ENCODE measurements at places on chromosomes 12 and 14. TPM values are rescaled to one million over a fixed set of nuclear protein-coding genes. Genes with fewer than 3 reads are reported as not detected.

Gene RD3L
- total RNA-seq: not detected

Gene EIF2S3B
- 1.2 TPM for total RNA-seq

Gene SERPINA10
- total RNA-seq: not detected

Gene P3H3
- total RNA-seq: 2.5 TPM

Gene ACOT6
- total RNA-seq: not detected

DNA sequence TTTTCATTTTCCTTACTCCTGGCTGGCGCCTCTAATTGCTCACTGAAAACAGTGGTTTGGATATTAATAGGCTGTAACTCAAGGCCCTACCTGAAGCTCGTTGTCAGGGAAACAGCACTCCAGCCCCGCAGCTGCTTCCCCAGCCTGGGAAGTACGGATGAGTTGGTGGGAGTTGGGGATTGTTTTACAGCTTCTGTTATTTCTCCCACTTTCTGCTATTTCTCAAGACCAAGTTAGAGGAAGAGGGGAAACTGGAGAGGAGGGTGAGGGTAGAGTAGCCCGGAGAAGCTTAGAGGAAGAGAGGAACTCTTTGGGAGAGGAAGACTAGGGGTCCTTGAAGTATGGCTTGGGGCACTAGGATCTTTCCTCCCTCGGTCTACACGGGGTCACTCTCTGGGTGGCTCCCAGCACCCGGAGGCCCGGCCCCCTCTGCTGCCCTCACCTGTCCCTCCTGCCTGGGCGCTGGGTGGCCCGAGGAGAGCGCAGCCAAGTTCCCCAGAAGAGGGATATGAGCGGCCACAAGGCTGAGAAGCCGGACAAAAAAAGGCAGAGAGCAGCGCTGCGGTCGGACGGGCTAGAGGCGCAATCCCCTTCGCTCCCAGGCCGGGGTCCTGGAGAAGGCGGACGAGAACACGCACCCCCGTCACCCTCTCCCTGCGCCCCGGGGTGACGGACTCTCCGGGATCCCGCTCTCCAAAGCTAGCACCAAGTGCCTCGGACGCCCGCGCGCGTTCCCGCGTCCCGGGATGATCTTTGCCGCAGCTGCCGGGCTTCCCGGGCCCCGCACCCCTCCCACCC lies 671 bp downstream of the SPTB start:
- no peak overlapping the region for H3K27ac ChIP-seq
- H3K36me3 ChIP-seq: no peaks in the 10 kb centered on the region
- H3K4me1 ChIP-seq: peaks cover 17% of the 10 kb centered on the region
- no peak for DNase-seq
- H3K27me3 ChIP-seq: peaks cover 26% of the 10 kb centered on the region

GRCh38 chr12:111841236-111841749 lies 735 bp upstream of the MAPKAPK5 start:
- no peak for DNase-seq
- H3K27ac ChIP-seq: peak overlapping the region; percentile 84
- H3K4me3 ChIP-seq: peak overlapping the region; percentile 100

GRCh38 chr12:99901181-99901580 lies 83.6 kb downstream of the ANKS1B start:
- no peaks in the 10 kb centered on the region for H3K4me1 ChIP-seq
- no peak overlapping the region for H3K27ac ChIP-seq
- H3K4me3 ChIP-seq: no peak overlapping the region
- no peaks in the 10 kb centered on the region for H3K36me3 ChIP-seq

- no peaks in the 10 kb centered on the region for H3K27me3 ChIP-seq
- peaks cover 36% of the 10 kb centered on the region for H3K4me1 ChIP-seq
- DNase-seq: no peak
- H3K27ac ChIP-seq: no peak overlapping the region
- H3K4me3 ChIP-seq: no peak overlapping the region
These were observed 8.7 kb upstream of the SELPLG start for GRCh38 chr12:108642269-108642870.

- H3K4me3 ChIP-seq: no peak overlapping the region
- H3K27ac ChIP-seq: no peak overlapping the region
- H3K27me3 ChIP-seq: no peaks in the 10 kb centered on the region
These were observed 19.2 kb upstream of the EMP1 start for GRCh38 chr12:13177373-13177772.

DNA sequence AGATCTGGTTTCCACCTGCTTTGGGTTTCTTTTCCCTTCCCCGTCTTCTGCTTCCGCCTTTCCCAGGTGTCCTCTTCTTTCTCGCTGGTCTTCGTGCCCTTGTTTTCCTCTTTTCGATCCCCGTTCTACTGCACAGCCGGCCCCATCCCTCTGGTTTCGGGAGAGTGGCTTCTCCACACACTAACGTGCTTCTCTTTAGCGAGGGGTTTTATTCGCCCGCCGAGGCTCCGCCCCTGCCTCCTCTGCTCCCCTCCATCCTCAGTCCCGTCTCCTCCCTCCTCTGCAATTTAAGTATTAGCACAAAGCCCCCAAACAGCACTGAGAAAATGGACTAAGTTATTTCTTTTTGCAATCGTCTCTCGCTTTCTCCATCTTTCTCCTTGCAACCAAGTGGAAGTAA lies at the start of gene SLC7A8:
SLC7A8 (minus strand) TSS at position 182 of the 400 bp plus-strand sequence. CDS start 746 bp downstream, outside the sequence.
- H3K36me3 ChIP-seq: no peaks in the 10 kb centered on the region
- peaks cover 19% of the 10 kb centered on the region for H3K27me3 ChIP-seq
- peak; percentile 50 for DNase-seq
- H3K27ac ChIP-seq: no peak within 1 kb of the TSS

- DNase-seq: no peak
- no peaks in the 10 kb centered on the region for H3K4me1 ChIP-seq
- H3K27ac ChIP-seq: no peak overlapping the region
- no peaks in the 10 kb centered on the region for H3K36me3 ChIP-seq
These were observed 830.0 kb upstream of the NOVA1 start for GRCh38 chr14:27427796-27428195.

DNA sequence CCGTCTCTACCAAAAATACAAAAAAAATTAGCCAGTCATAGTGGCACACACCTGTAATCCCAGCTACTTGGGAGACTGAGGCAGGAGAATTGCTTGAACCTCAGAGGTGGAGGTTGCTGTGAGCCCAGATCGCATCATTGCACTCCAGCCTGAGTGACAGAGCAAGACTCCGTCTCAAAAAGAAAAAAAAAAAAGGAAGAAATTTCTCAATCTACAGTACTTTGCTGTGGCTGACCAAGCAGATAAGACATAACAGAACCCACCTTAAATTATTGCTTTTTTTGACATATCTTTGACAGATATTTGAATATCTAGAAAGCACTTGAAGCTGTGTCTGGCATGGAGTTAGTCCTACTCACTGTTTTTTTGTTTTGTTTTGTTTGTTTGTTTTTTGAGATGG lies 34.9 kb upstream of the HNF1A start:
- no peak overlapping the region for H3K4me3 ChIP-seq
- DNase-seq: no peak
- H3K27me3 ChIP-seq: no peaks in the 10 kb centered on the region

DNA sequence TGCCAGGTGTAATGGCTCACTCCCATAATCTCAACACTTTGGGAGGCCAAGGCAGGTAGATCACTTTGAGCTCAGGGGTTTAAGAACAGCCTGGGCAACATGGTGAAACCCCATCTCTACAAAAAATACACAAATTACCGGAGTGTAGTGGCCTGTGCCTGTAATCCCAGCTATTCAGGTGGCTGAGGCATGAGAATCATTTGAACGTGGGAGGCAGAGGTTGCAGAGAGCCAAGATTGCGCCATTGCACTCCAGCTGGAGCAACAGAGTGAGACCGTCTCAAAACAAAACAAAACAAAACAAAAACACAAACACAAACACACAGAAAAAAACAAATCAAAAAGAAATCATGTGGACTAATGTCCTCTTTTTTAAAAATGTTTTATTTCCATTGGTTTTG lies 104.4 kb downstream of the NUAK1 start:
- no peaks in the 10 kb centered on the region for H3K36me3 ChIP-seq
- no peak for DNase-seq
- H3K4me1 ChIP-seq: no peaks in the 10 kb centered on the region
- H3K27me3 ChIP-seq: no peaks in the 10 kb centered on the region

- H3K27ac ChIP-seq: no peak overlapping the region
- H3K4me1 ChIP-seq: peaks cover 7% of the 10 kb centered on the region
- no peak overlapping the region for H3K4me3 ChIP-seq
- H3K36me3 ChIP-seq: no peaks in the 10 kb centered on the region
- peaks cover 5% of the 10 kb centered on the region for H3K27me3 ChIP-seq
- no peak for DNase-seq
These were observed 8.4 kb downstream of the KRT3 start for GRCh38 chr12:52787324-52788191.

DNA sequence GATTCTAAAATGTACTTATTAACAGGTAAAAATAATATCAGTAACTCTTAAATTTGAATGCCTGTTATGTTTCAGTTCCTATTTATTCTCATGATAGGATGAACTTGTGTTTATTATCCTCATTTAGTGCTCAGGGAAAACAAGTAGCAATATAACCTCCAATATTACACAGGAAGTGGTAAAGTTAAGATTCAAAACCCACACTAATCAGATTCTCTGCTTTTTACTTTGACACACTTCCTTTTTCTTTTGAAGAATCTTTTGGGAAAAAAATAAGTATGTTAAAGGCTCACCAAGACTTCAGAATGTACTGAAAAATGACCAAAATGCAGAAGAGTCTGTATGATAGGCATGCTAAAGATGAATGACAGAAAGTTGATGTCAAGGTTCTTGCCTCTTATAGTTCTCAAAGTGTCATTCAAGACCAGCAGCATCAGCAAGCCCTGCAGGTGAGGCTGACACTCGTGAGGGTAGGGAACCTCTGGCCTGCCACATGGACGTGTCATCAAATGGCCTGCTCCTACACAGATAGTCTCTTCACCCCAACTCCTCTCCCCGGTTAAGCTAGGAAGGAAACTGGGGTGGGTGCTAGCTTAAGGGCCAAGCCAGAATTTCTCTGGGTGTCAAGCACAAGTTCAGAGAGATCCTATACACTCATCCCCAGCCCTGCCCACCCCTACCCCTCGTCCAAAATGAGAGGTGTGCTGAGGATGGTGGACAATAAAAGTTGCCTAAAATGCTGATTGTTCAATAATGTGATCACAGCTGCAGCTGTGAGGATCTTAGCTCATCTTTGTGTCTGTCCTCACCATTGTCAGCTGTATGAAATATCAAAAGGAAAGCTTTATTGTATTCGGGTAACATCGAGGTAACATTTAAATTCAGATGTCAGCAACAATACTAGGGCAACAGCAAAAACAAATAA lies 6.3 kb downstream of the TBPL2 start:
- peaks cover 29% of the 10 kb centered on the region for H3K4me1 ChIP-seq
- peak overlapping the region; percentile 0 for H3K4me3 ChIP-seq
- no peak for DNase-seq
- no peaks in the 10 kb centered on the region for H3K27me3 ChIP-seq

GRCh38 chr12:15984097-15984800 lies 73.1 kb downstream of the DERA start:
- no peaks in the 10 kb centered on the region for H3K4me1 ChIP-seq
- H3K36me3 ChIP-seq: peaks cover 27% of the 10 kb centered on the region
- H3K27ac ChIP-seq: no peak overlapping the region
- H3K4me3 ChIP-seq: no peak overlapping the region
- no peak for DNase-seq
- H3K27me3 ChIP-seq: no peaks in the 10 kb centered on the region

- no peak overlapping the region for H3K4me3 ChIP-seq
- no peaks in the 10 kb centered on the region for H3K36me3 ChIP-seq
- no peak overlapping the region for H3K27ac ChIP-seq
- H3K27me3 ChIP-seq: no peaks in the 10 kb centered on the region
These were observed 25.8 kb upstream of the STRAP start for GRCh38 chr12:15856097-15856982.

GRCh38 chr12:112283546-112283945 lies 98.7 kb downstream of the HECTD4 start:
- no peak overlapping the region for H3K27ac ChIP-seq
- no peak overlapping the region for H3K4me3 ChIP-seq
- DNase-seq: no peak
- no peaks in the 10 kb centered on the region for H3K36me3 ChIP-seq
- H3K27me3 ChIP-seq: no peaks in the 10 kb centered on the region
- H3K4me1 ChIP-seq: no peaks in the 10 kb centered on the region

DNA sequence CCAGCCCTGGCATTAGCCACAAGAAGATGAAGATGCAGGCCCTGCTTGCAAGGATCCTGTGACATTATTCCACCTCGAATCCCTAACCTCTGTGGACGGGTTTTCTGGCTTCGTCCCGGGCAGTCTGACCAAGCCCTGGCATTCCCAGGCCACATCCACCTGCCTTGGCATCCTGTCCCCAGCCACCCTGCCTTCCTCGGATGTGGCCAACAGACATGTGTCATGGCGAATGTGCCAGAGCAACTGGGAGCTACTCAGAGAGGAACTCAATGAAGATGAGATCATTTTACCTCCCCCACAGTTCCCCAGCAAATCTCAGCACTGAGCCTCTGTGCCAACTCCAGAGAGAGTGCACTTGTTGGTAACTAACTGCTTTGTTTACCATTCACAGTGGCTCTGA lies 33.5 kb upstream of the KCNA5 start:
- H3K27me3 ChIP-seq: no peaks in the 10 kb centered on the region
- H3K36me3 ChIP-seq: no peaks in the 10 kb centered on the region
- H3K4me1 ChIP-seq: no peaks in the 10 kb centered on the region
- no peak overlapping the region for H3K4me3 ChIP-seq

DNA sequence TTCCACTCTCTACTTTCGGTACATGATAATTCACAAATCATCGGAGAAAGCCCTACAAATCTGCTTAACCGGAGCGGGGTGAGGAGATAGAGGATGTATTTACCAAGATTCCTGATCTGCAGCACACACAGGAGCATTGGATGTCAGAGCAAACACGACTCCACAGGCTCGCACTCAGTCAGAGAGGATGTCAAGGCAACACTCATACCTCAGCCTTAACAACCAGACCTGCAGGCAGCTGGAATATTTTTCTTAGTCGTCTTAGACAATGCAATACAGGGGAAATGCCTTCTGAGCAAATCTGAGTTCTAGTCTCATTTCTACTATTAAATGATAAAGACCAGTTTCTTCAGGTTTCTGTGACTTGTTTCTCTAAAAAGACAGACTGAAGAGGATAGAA lies 159.3 kb upstream of the CPNE8 start:
- no peaks in the 10 kb centered on the region for H3K36me3 ChIP-seq
- DNase-seq: no peak

- H3K36me3 ChIP-seq: peaks cover 44% of the 10 kb centered on the region
- H3K27me3 ChIP-seq: no peaks in the 10 kb centered on the region
- H3K4me3 ChIP-seq: no peak overlapping the region
- no peak for DNase-seq
- no peaks in the 10 kb centered on the region for H3K4me1 ChIP-seq
These were observed 118.3 kb downstream of the RBM19 start for GRCh38 chr12:113847856-113848255.

DNA sequence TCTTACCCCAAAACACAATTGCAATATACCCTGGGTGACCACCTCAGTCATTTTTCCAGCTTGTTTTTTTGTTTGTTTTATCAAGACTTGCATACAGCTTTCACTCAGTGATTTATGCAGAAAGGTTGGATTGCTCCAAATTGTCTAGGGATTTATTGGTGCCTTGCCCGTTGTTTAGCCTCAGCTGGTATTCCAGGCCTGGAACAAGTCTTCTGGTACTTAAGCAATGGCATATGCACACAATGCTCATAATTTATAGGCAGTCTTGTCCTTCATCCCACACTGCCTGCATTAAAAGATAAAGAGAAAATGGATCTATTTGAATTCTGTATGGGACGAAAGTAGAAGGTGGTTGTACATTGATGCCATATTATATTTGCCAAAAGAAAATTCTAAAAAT lies 392.5 kb downstream of the ADAMTS20 start:
- no peak overlapping the region for H3K27ac ChIP-seq
- no peaks in the 10 kb centered on the region for H3K4me1 ChIP-seq
- H3K27me3 ChIP-seq: no peaks in the 10 kb centered on the region
- DNase-seq: no peak
- H3K4me3 ChIP-seq: no peak overlapping the region
